ENCODE measurements at places on chromosomes 3 and 15.

GRCh38 chr15:20356444-20356910, 185.1 kb downstream of the GOLGA6L6 start:
- DNase-seq = no peak

DNA sequence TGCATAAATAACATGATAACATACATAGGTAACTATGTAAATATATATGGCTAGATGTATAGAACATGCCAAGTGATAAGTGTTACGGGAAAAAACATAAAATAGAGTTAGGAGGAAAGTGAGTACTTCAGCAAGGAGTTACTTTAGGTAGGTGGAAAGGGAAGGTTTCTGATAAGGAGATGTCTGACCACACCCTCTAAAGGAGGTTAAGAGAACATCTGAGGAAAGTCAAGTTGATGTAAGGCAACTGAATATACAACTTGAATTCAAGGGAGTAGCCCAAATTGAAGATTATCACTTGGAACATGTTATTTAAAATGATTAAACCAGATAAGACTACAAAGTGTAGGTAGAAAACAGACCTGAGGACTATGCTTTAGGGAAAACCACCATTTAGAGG, 13.8 kb downstream of the PIERCE2 start:
- no peak for DNase-seq

DNA sequence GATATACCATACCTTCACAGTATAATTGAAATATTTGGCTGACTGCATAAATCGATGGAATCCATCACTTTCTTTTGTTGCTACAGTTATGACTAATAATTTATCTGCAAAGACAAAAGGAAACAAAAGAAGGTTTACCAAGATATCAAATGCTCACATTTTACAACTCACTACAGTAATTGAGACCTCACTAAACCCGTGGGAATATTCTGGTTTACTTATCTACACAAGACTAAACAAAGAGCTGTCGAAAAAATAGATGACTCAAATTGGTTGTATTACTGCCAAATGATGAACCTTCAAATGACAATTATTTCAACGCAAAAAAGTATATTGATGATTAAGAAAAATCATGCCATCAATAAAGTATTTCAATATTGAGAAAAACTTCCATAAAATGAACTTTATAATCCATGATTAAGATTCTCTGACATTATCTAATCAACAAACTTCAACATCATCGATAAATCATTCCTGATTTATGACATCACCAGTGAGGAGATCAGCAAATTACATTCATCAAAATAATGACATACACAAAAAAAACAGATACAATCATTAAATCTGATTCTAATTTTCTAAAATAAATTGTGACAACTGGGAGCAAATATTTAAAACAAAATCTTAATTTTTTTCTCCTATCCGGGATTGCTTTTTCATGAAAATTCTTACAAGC, 36.7 kb downstream of the PLOD2 start:
- no peak for DNase-seq

GRCh38 chr15:74365598-74366445, 1.6 kb downstream of the CYP11A1 start:
- DNase-seq = no peak

GRCh38 chr3:129576514-129577352, 29.7 kb downstream of the PLXND1 start:
- DNase-seq = no peak

DNA sequence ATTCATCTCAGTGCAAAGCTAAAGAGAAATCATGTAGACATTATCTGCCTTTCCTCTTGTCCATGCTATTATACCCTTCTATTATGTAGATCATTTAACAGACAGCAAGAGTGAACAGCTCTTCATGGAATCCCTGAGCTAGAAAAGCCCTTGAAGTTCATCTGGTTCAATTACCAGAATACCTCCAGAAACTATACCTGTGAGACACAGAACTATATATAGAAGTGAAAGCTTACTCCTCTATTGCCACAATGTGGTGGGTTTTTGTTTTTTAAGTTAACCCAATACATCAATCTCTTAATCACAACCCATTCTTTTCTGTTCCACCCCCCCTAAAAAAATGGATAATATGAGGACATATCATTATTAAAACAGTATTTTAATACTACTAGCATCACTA, 347.7 kb downstream of the PLCL2 start:
- DNase-seq = no peak

GRCh38 chr3:8607234-8608040, 37.2 kb downstream of the SSUH2 start:
- DNase-seq = no peak

- no peak for DNase-seq
Observed at GRCh38 chr3:5504135-5504534, 316.6 kb downstream of the EDEM1 start.

DNA sequence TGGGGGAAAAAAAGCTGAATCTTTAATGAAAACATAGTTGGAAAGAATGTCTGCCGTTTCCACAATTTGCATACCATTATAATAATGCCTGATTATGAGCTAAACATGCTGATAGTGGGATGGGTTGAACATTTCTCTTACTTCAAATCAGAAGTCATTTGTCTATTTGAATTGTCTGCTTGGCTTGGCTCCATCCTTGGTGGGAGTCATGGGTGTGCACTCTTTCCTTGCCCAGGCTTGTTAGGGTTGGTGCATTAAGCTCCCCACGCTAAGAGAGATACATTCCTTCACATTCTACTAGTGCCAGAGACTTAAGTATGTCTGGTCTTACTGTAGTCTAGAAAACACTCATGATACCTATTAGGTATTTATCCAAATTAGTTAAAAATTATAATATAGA, 121.4 kb upstream of the RARB start:
- DNase-seq = no peak

DNA sequence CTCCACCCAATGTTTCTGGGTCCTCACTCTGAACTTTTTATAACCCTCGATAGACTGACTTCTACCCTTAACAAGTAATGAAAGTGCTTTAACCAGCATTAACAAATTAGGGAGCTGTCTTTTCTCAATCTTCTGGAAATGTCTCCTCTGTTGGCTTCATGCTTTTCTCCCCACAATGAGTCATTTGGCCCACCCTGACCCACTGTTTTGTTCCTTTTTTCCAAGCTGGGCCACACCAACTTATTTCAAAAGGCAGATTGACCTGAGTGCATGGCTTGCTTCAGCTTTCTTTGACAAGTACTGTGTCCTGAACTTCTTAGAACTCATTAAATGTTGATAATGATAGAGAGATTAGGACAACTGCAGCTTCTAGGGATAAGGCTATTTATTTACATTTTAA, 199.6 kb upstream of the SEMA6D start:
- no peak for DNase-seq

- DNase-seq = no peak
Observed at GRCh38 chr3:72482589-72483321, 365.5 kb downstream of the SHQ1 start.

DNA sequence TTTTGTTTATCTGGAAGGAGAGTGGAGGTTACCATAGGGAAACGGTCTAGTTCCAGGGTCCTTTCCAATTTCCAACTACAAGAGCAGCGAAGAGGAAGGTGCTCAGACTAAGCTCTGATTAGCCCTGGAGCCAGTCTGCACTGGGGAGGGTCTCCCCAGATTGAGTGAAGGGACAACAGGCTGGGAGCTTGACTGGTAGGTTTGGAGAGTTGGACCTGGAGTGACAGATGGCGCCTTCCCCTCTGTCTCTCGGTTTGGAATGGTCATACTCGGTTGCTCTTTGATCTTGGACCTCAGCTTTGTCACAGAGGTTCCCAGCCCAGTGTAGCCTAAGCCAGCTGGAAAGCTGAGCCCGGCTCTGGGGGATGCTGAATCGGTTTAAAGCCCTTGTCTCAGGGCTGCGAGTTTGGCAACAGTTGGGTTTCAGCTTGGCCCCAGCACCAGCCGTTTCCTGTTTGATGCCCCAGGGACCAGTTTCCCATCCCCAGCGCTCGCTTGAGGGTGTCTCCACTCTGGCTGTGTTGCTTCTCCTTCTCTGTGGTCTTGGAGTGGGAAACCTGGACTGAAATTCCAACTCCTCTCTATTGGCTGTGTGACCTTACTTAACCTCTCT, 53.1 kb upstream of the ULK4 start:
- DNase-seq = no peak

- DNase-seq = no peak
Observed at GRCh38 chr3:72320955-72321303, 527.3 kb downstream of the SHQ1 start.

DNA sequence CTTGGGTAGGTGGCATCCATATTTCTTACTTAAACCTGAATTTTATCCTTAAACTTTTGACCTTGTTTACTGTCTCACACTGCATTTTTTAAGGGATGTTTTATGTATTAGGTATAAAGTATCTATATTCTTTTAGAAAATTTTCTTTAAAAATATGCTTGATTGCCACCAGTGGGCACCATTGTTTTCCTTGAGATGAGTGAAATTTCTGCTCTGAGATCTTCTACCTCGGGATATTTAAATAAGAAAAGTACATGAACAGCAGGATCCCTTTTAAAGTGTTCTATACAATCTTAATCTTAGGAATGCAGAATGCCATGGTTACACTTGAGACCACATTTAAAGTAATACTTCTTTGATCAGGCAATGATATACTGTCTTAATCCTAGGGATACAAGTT, 108.7 kb downstream of the SLMAP start:
- no peak for DNase-seq

DNA sequence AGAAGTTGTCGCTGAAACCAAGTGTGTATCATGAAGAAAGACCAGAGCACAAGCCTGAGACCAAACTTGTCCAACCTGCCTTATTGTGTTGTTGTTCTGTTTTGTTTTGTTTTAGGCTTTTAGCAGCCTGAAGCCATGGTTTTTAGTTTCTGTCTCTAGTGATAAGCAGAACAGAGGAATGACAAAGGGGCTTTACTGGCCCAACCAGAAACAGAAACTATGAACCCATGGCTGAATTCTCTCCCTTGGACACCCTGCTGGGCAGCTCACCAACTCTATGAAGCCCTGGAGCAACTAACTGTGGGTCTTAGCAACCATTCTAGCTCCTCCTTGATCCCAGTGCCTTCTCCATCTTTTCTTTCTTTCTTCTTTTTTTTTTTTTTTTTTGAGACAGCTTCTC, 30.3 kb downstream of the HCLS1 start:
- no peak for DNase-seq

- DNase-seq = no peak
Observed at GRCh38 chr15:68349151-68349550, 71.6 kb downstream of the FEM1B start.

- peak; percentile 55 for DNase-seq
Observed at GRCh38 chr15:57146506-57147201, 228.2 kb downstream of the TCF12 start.

DNA sequence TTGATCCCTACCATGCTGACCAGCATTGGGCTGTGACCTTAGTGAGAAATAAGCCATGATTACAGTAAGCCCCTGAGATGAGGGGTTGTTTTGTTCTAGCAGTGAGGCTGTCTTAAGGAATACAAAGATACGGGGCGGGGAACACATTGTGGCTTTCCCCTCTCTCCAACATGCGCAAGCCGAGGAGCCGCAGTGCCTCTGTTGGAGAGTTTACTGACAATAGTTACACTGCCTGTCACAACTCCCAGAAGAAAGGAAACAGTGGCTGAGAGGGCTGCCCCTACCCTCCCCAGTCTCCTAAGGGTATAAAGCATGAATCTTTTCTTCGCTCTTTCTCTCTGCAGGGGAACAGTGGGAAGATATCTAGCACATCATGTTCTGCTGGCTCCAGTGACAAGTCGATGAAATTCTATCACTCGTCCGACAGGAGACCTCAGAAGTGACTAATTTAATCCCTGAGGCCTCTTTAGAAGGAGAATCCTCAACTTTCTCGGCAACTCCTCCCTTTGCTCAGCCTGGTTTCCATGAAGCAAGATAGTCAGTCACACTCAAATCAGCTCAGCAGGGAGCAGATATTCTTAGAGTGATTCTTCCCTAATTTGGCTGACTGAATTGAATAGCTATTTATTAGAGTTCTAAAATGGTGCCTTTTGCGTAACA, 409.0 kb upstream of the PROK2 start:
- no peak for DNase-seq

DNA sequence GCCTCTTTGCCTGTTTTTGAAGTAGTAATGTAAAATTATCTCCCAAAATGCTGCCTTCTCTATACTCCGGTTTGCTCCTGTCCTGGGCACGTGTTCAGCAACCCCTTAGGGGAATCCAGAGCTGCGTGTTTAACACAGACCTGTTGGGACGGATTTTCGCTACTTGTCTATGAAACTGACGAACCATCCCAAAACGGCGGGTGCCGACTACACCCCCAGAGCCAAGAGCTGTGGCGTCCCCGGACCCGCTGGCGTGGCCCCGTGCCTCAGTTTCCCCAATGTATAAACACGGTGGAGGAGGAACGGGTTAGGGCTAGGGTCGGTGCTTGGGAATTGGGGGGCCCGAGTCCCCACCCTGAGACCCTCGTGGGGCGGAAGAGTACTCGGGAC, 473 bp downstream of the FHIT start:
- DNase-seq = peak; percentile 26

- DNase-seq = no peak
Observed at GRCh38 chr15:74628199-74628598, 12.6 kb downstream of the CLK3 start.

DNA sequence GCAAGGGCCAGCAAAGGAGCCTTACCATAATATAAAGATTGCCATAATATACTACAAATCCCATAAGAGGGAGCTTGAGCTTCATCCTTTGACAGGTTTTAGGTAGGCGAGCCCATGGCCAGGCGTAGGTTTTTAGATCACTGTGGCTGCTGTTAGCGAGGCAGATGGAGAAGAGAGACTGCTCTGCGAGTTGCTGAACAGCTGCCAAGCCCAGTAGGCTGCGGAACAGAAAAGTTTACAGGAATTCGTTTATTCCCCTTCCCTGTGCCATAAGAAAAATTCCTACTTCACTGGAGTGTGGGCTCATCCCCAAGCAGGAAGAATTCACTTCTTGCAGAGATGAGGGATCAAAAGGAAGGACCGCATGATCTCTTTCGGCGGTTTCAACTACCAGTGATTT, 30.5 kb downstream of the TMED3 start:
- DNase-seq = no peak

DNA sequence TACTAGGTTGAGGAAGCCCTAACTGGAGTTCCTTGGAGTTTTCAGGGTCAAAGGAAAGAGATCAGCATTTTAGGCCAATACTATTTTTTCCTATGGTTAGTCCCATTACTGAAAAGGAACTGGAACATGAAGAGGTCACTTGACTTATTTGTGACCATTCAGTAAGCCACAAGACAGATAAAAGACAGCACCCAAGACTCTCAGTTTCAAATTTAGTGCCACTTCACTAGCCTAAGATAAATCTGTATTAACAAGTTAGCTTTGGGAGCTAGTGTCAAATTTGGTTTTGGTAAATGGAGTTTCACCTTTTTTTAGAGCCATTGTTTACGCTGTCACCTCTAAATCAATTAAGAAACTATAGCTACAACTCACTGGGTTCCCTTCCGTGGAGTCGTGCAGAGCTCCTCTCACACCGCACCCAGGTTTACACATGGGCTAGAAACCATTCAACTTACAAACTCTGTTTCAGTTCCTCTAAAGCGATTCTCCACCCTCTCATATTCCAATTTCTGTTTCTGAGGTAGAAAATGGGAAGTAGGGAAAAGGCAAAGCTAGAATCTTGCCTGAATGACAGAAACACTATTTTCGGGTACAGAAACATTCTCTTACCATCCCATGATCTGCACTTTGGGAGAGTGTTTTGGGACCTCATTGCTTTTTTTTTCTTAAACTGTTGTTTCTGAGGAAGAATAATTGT, 14.4 kb downstream of the CCDC32 start:
- no peak for DNase-seq
